Activated T-helper 17 cell treated with anti-CD3 and anti-CD28 coated beads, Interleukin-2, amount 50 U/mL, for 72 hours (primary cell): ENCODE measurements at places on chromosomes 6 and 20. TPM values are rescaled to one million over a fixed set of nuclear protein-coding genes. Genes with fewer than 3 reads are reported as not detected.
A peak's percentile ranks its signal among the peaks of the same experiment; 100 is the strongest.

DNA sequence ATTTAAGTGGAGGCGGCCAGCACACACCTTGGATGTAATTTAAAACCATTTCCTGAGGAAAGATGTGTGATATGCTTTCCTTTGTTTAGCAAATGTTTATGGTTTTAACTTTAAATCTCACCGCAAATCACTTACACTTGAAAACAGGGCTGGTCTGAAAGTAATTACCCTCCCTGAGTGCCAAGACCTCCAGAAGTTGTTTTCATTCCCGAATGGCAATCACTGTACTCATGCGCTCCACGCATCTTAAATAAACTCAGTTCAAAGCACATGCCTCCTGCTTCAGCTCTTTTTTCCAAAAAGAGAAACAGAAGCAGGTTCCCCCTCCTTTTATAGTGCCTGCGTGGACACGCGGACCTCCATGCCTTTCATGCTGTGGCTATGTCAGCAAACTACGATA is 224.0 kb downstream of the SMOC2 start:
- ATAC-seq = no peak

- no peak for ATAC-seq
Observed at GRCh38 chr20:1860446-1860845, 34.8 kb upstream of the SIRPA start.

- ATAC-seq = no peak
Observed at GRCh38 chr20:12715371-12715770, 293.4 kb upstream of the SPTLC3 start.

GRCh38 chr20:25258476-25258805 is 10.6 kb downstream of the PYGB start:
- ATAC-seq = no peak

- ATAC-seq = no peak
Observed at GRCh38 chr20:36969051-36969450, 17.5 kb upstream of the SAMHD1 start.

DNA sequence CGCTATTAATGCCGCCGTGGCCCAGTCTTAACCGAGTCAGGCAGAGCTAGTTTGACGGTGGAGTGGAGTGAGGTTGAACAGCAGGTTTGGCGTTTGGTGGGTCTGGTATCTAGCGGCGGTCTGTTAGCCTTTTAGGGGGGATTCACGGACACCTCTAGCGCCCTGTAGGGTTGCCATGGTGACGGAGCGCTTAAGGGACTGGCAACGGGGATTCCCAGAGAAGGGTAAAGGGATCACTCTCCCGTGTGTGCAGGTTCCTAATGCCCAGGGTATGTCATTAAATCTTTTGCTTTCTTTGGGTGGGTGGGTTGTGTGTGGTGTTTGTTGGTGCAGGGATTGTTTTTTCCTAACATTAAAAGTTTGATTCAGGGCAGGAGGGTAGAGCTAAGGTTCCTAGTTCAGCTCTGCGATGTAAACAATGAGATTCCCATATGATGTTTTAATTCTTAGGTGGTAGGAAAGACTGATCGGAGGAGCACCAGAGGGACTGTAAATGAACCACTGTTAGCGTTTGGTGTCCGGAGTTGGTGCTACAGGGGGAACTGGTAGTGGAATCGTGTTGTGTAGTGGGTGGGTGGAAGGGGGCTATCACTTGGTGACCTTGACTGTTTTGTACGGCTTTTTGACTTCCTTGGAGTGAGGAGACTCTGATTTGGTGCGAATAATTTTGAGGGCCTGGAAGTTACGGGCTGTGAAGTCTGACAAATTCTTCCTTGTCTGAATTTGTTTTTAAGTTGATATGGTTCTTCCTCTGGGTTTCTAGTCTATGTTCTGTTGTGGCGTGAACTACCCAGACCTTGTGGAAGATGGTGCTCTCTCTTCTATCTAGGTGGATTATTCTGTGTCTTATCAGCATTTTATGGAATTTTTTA is 5.0 kb downstream of the BRD2 start:
- ATAC-seq = no peak

DNA sequence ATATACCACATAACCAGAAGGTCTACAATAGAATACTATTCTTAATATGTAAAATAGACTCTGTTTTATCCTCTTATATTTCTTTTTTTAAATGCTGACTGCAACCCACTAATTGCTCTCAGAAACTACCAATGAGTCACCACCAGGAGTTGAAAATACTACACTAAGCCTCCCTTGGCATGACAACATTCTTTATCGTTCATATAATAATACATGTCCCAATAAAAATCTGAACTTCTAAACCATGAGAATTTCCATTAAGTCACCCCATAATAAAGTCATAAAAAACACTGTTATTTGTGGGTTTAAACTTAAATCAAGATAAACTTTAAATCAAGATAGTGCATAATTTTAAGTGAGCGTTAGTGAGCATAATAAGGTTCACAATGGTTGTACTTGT is 4.2 kb downstream of the HACE1 start:
- no peak for ATAC-seq

- no peak for ATAC-seq
Observed at GRCh38 chr20:24275946-24276705, 193.3 kb upstream of the SYNDIG1 start.

- ATAC-seq = no peak
Observed at GRCh38 chr6:30727920-30728553, 7.9 kb downstream of the TUBB start.

- ATAC-seq = no peak
Observed at GRCh38 chr6:130423044-130423443, 57.2 kb downstream of the TMEM200A start.

DNA sequence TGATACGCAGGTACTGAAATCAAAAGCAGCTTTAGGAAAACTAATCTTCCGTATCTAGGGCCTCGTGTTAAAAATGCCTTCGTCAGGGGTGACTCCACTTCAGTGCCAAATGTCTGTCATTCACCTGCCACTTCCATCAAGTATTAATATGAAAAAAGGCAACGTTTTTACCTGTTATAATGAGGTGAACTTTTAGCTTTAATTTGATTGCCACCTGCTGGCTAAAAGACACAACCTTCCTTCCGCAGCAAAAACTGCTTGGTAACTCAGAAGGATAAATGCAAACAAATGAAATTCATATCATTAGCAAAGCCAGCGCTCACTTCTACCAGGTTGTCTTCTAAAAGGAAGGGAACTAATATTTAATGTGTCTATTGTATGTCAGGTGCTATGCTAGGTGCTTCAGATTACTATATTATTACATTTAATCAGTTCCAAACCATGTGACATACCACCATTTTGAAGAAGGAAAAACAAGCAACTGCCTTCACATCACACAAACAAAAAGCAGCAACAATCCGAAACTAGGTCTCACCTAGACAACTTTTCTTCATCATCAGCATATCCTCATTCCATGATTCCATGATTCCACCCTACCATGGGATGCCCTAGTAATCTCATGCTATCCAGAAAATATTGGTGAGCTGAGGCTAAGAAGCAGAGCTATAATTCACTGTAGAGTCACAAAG is 20.6 kb upstream of the ARHGAP18 start:
- peak; percentile 54 for ATAC-seq

GRCh38 chr20:17859616-17860232 is 108.9 kb downstream of the SNX5 start:
- ATAC-seq = peak; percentile 62

DNA sequence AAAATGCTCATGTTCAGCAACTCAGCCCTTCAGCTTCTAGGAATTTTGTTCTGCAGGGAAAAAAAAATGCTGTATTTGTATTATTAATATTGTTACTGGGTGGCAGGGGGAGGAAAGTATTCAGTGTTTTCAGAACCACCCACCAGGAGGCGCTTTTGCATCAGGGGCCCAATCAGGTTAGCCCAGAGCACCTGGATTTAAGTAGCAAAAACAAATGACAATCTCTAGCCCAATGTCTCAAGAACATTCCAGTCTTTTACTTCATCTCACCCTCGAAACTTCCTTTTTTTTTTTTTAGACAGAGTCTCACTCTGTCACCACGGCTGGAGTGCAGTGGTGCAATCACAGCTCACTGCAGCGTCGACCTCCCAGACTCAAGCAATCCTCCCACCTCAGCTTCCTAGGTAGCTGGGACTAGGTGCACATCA is 635 bp upstream of the C20orf203 start:
- peak; percentile 65 for ATAC-seq

SNAP91 gene
- total RNA-seq = not detected

DSP gene
- total RNA-seq = 0.05 TPM

SULF2 gene
- total RNA-seq = 2.2 TPM
